ENCODE measurements at places on chromosomes 5 and 9.

GRCh38 chr9:84385386-84386040, 45.0 kb upstream of the SLC28A3 start:
- no peak for DNase-seq

GRCh38 chr9:108108852-108109448, 619.4 kb upstream of the KLF4 start:
- no peak for DNase-seq

GRCh38 chr9:127201071-127201541, 63.5 kb upstream of the GARNL3 start:
- DNase-seq = no peak

GRCh38 chr5:167578977-167579692, 712.3 kb upstream of the WWC1 start:
- DNase-seq = no peak

DNA sequence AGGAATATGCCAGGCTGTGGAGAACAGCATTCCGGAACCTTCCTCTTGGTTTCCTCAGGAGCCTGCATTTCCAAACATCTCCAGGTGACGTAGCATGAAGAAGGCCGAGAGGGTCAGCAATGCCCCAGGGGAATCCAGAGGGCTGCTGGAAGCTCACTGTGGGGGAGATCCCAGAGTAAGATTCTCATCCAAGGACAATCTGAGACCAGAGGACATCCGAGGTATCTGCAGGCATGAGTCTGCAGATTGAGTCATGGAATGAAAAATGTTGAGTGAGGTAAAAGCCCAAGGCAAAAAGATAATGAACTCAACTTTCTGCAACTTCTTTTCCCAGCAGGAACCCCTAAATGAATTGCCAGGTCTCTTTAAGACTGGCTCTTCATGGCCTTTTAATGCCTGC, 73.5 kb downstream of the KIF4B start:
- no peak for DNase-seq

Measured in SIG-M5 (cell line).